ENCODE measurements at places on chromosomes 16 and 17.

GRCh38 chr16:31501966-31502348 is 6.2 kb downstream of the RUSF1 start:
- DNase-seq, result no peak

DNA sequence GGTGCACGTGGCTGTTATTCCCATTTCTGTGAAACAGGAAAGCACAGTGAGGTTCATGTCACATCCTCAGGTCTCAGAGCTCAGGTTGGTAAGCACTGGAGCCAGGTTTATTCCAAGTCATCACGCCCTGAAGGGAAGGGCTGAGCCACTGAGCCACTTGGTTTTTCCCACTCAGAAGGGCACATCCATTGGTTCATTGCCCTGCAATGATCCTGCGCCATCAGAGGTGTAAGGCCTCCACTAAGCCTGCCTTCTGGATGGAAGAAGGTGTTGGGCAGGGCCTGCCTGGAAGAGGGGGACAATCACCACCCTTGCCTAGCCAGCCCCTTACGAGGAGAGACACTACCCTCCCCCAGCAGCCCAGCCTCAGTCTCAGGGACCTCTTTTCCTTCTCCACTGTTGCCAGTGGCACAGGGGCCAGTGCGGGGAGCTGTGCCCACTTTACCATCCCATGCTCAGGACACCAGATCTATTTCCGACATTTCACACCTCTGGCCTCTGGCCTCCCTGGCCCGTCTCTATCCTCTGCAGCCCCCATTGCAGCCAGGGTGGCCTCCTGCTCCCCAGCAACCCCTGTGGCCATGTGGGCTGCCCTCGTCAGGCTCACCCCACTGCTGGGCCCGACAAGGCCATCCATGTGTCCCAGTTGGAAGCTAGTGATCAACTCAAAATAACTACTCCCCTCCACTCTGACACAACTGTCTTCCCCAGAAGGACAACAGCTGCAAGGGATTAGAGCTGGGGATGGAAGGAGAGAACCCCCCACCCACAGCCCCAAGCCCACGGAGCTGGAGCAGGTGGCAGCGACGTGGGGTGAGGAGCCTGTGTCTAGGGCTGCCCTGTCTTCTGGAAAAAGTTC is 29.9 kb downstream of the CFAP20 start:
- no peak for DNase-seq

DNA sequence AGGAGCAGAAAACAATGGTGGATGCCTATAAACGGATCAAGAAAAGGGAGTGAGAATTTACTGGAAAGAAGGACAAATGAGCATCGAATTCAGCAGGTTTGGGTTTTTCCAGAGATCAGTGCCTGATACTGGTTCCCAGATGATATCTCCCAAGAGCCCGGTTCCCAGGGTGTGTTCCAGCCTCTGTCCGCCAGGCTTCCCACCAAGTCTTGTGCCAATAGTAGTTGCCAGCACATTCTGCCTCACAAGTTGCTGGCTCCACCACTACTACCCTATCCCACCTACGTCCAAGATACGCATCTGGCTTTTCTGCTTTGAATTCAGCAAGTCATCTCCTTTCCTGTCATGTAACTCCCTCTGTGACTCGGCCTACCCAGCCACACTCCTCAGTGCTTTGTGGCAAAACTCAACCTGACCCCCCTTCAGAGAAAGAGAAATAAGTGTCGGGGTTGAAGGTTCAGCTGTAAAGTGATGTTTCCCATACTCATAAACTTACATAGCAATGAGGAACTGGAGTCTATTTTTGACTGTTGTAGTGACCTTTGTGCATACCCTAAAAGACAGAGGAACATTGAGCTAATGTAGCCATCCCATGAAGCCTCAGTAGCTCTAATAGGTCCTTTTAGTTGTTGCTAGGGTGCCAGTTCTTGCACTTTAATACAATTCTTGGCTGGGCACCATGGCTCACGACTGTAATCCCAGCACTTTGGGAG is 277.0 kb downstream of the IRX3 start:
- no peak for DNase-seq

DNA sequence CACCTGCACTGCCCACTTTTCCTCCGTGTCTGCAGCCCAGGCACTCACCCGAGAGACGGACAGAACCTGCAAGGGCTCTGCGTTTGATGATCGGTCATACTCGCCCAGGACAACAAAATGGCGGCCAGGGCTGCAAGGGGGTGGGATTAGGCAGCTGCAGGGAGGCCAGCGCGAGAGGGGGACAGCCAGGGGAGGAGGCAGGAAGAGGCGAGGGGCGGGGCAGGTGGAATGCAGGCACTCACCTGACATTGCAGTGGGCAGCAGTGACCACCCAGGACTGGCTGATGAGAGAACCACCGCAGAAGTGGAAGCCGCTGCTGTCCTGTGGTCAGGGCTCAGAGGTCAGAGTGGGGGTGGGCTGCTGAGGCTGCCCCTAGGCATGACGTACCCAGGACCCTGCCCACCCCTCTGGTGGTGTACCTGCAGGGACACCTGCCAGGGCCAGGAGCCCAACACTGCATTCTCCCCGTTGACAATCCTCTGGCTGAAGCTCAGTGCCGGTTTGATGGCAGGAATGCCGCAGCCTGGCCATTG is 917 bp downstream of the CTRL start:
- no peak for DNase-seq

DNA sequence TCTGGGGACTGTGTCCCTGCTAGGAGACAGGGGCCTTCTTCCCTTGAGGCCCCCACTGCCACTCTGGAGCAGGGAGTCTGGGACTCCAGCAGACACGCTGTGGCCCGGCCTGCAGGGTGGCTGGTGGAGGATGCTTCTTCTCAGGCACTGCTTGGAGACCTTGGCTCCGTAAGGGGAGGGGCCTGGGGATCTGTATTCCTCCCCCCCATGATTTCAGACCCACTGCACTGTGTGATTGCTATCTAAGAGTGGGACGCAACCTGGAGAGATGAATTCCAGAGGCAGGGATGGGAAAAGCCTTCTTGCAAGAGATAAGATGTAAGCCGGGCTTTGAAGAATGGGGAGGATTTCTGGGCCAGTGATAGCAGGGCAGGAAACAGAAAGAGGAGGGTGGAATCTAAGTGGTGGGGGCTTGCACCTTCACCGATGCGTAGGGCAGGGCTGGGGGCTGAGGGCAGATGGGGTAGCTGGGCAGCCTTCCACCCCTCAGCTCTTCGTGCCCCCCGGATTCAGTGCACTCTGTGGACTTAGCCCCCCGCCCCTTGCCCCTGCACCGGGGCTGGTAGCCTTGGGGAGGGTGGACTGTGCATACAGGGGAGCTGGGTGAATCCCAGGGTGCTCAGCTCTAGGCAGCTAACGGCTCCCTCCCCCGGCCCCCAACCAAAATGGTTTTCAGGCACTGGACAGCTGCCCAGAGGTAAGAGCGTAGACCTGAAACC is 5.2 kb upstream of the GSE1 start:
- DNase-seq, result no peak

DNA sequence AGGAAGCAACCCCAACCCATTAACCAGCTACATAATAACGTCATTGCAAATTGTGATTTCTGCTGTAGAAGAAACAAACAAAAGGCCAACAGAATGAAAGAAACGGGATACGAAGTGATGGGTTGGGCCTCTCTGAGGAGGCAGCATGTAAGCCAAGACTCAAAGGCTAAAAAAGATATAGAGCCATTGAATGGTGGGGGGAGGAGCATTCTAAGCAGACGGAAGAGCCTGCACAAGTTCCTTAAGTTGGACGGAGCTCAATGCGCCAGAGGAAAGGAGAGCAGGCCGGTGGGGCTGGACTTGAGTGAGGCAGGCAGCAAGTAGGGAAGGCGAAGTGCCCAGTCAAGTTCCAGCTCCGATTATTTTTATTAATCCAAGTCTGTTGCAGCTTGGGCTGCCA is 160.3 kb downstream of the SHISA9 start:
- DNase-seq, result no peak

DNA sequence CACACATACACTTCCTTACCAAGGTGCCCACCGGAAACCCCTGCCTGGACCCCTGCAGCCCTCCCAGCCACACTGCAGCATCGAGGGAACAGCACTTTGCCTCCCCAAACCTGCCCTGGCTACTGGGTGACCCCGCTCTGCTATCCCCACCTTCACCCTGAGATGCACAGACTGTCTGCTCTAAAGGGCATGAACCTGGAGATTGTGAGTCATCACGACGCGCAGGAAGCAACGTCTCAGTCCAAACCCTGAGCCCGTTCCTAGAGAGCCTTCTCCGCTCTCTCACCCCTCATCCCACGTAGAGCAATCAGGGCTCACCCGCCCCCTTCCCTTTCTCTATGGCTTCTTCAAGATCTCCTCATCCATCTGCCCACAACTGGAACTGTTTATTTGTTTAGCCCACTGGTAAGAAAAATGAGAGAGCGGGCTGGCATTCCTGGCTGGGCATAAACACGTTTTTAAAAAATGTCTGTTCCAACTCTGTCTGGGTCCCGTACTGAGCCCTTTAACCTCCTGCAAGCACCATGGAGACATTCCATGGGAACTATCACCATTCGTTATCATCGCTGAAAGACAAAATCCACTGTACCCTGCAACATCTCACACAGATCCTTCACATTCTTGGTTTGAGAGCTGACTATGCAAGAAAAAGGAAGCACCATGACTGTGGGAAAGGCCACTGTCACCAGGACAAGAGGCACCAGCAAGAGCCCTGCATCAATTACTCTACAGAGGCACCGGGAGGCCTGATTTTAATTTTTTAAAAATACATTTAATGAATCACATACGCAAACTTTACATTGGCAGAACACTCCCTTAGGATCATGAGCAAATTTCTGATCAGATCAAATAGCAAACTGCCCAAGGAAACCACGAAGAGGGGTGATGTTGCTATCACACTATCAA is 28.2 kb downstream of the ZFHX3 start:
- no peak for DNase-seq

DNA sequence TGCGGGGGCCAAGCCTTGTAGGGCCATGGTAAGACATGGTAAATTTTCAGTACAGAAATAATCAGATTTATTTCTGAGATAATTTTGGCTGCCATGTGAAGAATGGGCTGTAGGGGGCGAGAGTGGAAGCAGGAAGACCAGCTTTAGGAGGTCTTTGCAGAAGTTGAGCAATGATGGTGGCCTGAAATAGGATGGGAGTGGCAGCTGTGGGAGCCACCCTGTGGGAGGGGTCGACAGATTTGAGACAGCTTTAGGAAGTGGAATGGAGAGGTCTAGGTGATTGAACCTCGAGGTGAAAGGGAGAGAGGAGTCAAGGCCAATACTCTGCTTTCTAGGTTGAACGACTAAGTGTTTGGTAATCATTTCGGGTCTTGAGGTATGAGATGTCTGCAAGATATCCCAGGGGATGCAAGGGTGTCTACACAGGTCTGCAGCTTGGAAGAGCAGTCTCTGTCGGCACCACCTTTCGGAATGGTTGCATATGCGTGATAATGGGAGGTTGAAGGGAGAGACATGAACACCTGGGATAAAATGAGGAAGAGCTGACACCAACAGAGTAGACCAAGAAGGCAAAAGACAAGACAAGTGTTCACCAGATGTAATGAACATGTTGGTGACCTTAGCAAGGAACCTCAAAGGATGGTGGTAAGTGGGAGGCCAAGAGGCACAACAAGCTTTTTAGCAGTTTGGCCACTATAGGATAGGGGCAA is 4.2 kb upstream of the ATXN7L3 start:
- peak; percentile 35 for DNase-seq

GRCh38 chr16:27414788-27415431 is 12.9 kb downstream of the IL21R start:
- DNase-seq, result no peak

DNA sequence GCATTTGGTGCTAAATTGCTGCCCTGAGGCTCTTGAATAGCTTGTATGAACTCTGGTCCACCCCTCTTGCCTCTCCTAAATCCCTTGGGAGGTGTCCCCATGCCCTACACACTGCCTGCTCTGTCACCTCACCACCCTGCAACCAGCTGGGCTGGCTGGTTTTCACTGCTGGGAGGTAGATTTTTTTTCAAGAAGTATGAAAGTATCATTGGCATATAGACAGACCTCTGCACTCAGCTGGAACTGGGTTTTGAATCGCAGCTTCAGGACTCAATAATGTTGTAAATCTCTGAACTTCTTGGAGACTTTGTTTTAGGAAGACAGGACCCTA is 184.9 kb downstream of the MSI2 start:
- DNase-seq, result no peak

DNA sequence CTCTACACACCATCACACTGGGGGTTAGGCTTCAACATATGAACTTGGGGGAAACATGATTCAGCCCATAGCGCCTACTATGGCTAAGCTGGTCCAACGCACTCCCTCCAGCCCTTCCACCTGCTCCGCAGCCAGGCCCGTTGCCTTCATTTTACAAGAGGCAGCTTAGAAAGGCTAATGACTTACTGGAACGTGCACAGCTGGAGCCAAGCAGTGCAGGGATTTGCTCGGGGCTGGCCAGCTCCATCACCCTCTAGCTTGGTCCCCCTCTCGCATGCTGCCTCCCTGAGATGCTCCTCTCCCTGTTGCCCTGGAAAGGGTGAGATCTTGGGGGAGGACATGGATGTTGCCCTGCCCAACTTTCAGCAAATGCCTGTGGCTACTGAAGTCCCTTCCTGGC is 2.8 kb upstream of the CACNG1 start:
- DNase-seq, result no peak

GRCh38 chr17:64154313-64154695 is 24.4 kb upstream of the ERN1 start:
- DNase-seq, result no peak

DNA sequence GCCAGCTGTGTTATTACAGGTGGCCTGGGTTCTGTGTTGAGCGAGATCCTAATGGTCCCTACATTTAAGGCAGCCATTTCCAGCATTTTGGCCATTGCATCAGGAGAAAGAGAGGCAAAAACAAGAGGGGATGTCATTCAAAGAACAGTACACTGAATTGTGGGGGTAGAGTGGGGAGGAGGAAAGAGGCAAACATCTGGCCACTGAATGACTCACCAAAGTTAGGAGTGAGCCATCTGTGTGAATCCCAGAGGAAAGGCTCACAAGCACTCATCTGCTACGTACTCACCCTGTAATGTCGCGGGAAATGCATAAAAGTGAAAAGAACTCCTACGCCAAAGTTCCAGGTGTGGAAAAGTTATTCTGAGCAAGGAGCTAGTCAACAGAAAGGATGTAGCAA is 16.7 kb downstream of the KRABD2 start:
- DNase-seq, result peak; percentile 89

- peak; percentile 37 for DNase-seq
Measured at GRCh38 chr17:8391711-8392110, 5.9 kb downstream of the RNF222 start.

- peak; percentile 90 for DNase-seq
Measured at GRCh38 chr17:40452216-40452787, 9.1 kb downstream of the IGFBP4 start.

- DNase-seq, result no peak
Measured at GRCh38 chr17:9479964-9480363, 95.7 kb downstream of the STX8 start.

DNA sequence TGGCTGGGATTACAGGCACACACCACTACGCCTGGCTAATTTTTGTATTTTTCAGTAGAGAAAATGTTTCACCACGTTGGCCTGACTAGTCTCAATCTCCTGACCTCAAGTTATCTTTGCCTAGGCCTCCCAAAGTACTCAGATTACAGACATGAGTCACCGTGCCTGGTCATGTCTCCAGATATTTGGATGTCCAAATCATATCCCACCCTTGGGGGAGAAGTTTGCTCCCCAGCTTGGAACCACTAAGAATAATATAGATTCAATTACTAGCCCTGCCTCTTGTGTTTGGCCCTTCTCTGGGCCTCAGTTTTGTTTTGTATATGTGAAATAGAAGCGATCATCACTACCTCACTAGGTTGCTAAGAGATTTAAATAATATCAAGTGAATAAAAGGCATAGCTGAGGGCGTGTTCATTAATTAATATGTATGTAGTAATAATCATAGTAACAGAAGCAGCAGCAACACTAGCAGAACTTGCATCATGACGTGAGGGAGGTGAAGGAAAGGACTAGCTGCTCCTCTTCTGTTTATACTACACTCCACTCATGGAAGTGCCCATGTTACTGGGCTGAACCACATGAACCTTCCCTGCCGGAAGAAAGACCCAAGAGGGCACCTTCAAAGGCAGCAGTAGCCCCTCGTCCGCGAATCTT is 253.6 kb upstream of the XYLT1 start:
- no peak for DNase-seq
